Fibroblast of villous mesenchyme (primary cell): ENCODE measurements at places on chromosomes 6 and 20.

DNA sequence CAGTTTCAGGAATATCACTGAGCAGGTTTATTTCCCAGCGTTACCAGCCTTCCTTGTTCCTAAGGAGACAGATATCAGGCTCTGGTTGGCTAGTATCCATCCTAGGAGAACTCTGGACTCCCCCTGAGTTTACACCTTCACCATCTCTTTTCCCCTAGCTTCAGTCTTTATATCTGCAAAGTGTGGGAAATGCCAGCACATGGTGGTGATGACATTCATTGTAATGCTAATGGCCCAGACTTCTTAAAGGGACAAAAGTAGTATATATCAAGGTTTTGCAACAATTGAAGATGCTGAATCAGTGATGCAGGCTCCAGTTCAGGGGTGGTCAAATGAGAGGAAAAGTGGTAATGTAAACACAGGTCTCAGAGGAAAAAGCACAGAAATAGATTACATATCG is 224.3 kb upstream of the SYNDIG1 start:
- no peak for DNase-seq

DNA sequence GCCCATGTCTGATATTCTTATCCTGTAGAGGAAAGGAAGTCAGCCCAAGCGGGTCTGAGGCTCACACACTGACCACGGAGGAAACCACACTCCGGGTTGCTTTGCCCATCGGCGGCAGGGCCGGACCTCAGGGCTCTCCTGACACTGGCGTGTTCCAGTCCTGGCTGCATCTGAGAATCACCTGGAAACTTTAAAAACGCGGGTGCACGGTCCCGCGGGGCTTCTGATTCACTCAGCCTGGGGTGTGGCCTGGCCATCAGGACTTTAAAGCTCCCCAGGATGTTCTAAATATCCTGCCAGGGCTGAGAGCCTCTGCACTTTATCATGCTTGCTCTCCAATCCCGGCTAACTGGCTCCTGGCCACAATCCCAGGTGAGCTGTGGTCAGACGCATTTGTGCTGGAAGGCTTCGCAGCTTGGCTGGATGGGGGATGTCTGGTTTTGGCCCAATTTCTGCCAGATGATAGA is 47.7 kb upstream of the DACT2 start:
- DNase-seq, result no peak

- DNase-seq, result peak; percentile 39
Measured at GRCh38 chr20:9912858-9913434, 74.1 kb upstream of the PAK5 start.

- peak; percentile 85 for DNase-seq
Measured at GRCh38 chr6:142013287-142013686, 119.4 kb upstream of the GJE1 start.

DNA sequence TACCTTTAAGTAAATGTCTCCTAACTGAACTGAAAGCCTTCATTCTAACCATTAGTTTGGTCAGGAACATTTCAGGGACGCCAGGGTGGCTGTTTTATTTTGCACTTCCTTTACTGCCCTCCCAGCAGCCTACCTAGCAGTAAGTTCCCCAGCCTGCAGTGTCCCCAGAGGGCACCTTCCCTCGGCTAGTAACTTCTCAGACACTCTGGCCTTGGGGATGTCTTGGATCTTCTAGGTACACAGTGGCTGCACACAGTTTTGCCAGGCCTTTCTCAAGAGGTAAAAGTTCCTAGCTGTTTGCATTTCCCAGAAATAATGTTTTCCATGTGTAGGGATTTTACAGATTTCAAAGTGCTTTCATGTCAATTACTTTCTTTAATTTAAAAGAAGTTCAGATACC is 378 bp upstream of the LAMA2 start:
- DNase-seq, result no peak

DNA sequence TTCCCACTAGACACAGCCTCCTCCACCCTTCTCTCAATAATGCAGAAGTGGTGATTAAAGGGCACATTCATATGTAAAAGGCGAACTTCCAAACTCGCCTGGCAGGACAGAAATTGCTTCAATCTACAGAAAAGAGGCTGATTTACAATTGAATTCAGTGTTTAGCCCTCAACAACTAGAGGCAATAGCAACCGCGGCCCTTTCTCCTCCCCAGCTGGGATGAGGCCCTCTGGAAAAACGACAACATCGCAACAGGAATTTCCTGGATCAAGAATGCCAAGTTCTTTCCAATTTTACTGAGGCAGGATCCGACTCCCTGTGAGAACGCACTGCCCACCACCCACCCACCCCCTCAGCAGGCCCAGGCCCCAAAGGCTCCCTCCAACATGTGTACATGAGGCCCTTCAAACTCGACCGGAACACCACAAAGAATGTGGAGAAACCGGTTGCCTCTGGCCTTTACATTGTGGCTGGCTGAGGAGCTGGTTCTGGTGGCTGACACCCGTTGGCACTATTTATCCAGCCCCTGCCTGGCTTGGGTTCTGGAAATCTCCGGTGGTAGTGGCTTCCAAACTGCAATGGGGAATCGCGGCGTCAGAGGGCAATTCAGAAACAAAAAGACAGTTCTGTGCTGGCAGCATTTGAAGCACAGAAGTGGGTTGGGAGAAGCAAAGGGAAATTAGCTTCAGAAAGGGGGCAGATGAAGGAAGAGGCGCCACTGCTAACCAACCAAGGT is 36.8 kb downstream of the ZMYND8 start:
- DNase-seq, result peak; percentile 76

DNA sequence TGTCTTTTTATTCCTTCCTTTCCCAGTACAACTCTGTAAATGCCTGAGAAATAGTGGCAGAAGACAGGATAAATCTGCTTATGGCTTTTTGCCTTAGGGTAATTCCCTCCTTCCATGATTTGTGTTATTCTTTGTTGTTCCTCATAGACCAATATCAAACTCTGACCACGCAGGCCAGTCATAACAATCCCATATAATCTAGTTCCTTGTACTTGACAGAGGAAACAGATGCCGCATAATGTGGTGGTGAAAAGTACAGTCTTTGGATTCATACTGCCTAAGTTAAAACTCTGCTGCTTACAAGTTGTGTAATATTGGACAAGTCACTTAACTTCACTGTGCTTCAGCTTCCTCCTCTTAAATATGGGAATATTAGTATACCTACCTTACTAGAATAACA is 8.2 kb upstream of the BAG2 start:
- DNase-seq, result no peak
